RPMI7951 (cell line): ENCODE measurements at places on chromosomes 11 and 22. TPM values are rescaled to one million over a fixed set of nuclear protein-coding genes. Genes with fewer than 3 reads are reported as not detected.

DNA sequence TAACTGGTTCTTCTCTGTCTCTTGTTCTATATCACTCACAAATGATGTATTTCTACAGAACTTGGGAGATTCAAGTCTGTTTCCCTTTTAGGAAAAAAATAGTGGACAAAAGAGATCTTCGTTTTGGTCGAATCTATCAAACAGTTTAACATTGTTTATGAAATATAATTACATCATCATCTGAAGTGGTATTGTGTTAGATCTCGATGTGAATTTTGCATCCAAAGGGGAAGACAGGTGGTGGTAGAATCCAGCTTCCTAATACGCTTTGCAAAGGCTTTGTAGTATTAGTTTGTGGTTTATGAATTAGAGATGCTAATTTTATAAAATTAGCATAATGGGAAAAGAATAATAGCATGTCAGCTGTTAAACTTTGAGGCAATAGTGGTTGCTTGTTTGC lies 3.4 kb downstream of the SIK2 start:
- no peak for DNase-seq

DNA sequence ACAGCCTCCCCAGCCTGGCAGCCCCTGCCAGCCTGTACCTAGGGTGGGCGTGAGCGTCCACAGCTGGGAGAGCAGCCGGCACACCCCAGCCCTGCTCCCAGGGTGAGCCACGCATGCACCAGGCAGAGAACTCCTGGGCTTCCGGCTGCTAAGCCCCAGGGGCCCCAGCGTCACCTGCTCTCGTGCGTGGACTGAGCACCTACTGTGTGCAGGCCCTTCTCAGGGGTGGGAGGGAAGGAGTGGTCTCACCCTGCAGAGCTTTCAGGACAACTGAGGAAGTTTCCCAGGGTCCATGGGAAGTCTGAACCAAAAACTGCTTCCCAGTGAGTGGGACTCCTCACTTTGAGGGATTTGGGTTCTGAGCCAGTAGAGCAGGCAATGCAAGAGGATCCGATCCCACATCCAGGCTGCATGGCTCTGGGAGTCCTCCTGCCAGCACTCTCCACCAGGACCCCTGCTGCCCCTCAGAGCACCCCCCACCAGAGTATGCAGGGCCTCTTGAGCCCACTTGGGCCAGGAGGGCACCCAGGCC lies 47.1 kb upstream of the PRODH start:
- DNase-seq, result no peak

Gene ADAMTS8
- not detected in 2 replicates for total RNA-seq

GRCh38 chr11:11370255-11370961 lies 17.4 kb upstream of the CSNK2A3 start:
- DNase-seq, result no peak

GRCh38 chr11:36153551-36153950 lies 135.7 kb downstream of the COMMD9 start:
- no peak for DNase-seq

DNA sequence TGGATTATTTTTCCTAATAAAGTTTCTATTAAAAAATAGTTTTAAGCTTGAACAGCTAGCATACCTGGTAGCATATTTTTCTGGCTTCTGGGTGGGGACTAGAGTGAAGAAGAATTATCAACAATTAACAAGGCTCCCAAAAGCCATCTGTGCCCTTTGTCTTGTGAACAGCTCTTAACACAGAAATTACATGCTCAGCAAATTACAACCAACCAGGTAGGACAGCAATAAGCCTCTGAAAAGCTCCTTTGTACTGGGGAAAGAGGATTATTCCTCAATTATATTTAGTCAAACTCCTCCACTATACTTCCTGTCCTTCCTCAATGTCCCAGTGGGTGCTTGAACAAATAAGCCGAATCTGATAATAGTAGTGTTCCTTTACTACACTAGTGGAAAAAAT lies 162.8 kb downstream of the RAB38 start:
- DNase-seq, result no peak
